ENCODE measurements at places on chromosomes 5 and 9.

DNA sequence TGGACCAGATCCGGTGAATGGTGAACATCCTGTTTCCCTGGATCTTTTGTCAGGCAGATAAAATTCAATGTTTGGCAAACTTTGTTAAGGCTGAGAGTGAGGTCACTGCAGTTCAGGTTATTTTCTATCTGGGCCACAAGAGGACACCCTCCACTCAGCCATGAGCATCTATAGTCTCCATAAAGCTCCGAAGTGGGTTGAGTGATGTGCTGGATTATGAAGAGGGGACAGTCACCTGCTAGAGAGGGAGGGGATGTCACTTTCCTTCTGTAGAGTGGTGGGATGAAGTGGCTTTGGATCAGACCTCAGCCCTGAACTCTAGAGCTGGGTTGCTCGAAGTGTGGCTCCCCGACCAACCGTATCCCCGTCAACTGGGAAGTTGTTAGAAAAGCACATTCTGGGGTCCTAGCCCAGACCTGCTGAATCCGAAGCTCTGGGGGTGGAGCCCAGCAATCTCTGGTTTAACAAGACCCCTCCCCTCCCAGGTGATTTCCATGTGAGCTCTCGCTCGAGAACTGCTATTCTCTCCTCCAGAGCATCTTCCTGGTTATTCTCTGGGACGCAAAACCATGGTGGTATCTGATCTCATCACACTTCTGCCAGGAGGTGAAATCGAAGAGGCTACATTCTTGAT, 31.8 kb upstream of the FGF1 start:
- peak; percentile 76 for DNase-seq

GRCh38 chr5:2658447-2658846, 93.0 kb downstream of the IRX2 start:
- DNase-seq: no peak

- no peak for DNase-seq
Measured at GRCh38 chr9:105044518-105044917, 116.6 kb upstream of the ABCA1 start.

GRCh38 chr9:88738709-88739108, 203.7 kb downstream of the NXNL2 start:
- no peak for DNase-seq

GRCh38 chr5:124842725-124843595, 96.5 kb upstream of the ZNF608 start:
- peak; percentile 63 for DNase-seq

- DNase-seq: no peak
Measured at GRCh38 chr9:89755821-89756220, 151.0 kb downstream of the GADD45G start.

GRCh38 chr5:33316773-33317172, 124.0 kb upstream of the TARS1 start:
- peak; percentile 53 for DNase-seq

DNA sequence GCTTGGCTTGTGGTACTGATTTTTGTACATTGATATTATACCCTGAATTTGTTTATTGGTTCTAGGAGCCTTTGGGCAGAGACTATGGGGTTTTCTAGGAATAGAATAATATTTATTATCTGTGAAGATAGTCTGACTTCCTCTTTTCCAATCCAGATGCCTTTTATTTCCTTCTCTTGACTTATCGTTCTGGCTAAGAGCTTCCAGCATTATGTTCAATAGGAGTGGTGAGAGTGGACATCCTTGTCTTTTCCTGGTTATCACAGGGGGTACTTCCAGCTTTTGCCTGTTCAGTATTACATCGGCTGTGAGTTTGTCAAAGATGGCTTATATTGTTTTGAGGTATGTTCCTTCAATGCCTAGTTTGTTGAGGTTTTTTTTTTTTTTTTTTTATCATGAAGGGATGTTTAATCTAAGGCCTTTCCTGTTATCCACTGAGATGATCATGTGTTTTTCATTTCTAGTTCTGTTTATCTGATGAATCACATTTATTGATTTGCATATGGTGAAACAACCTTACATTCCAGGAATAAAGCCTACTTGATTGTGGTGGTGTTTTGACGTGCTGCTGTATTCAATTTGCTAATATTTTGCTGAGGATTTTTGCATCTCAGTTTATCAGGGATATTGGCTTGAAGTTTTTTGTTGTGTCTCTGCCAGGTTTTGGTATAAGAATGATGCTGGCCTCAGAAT, 77.5 kb downstream of the CERT1 start:
- no peak for DNase-seq

DNA sequence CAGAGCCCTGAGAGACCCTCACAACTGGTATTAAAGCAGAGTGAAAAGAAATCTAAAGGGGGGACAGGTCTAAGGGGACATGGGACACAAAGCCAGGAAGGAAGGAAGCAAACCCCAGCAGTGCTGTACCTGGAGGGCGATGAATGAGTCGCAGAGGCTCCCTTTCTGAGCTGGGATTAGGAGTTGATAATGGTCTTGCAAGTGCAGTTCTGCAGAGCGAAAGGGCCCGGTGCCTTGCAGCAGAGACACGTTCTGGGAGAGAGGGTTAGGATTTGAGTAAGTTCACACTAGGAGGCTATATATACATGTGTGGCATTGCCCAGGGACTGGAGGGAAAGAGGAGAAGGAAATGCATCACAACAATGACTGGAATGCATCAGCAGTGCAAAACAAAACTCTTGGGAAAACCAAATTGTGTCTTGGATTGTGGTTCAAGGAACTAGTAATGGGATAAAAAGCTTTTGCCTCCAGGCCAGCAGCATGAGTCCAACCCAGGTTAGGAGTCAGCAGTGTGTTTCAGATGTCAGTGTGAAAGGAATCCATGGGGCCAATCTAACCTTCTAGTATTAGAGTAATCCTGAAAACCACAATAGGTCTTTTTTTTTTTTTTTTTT, 38.8 kb upstream of the LIFR start:
- no peak for DNase-seq

- DNase-seq: peak; percentile 74
Measured at GRCh38 chr5:133952729-133953567, 15.5 kb downstream of the C5orf15 start.

GRCh38 chr9:115513148-115513547, 395.2 kb upstream of the TNC start:
- DNase-seq: no peak

DNA sequence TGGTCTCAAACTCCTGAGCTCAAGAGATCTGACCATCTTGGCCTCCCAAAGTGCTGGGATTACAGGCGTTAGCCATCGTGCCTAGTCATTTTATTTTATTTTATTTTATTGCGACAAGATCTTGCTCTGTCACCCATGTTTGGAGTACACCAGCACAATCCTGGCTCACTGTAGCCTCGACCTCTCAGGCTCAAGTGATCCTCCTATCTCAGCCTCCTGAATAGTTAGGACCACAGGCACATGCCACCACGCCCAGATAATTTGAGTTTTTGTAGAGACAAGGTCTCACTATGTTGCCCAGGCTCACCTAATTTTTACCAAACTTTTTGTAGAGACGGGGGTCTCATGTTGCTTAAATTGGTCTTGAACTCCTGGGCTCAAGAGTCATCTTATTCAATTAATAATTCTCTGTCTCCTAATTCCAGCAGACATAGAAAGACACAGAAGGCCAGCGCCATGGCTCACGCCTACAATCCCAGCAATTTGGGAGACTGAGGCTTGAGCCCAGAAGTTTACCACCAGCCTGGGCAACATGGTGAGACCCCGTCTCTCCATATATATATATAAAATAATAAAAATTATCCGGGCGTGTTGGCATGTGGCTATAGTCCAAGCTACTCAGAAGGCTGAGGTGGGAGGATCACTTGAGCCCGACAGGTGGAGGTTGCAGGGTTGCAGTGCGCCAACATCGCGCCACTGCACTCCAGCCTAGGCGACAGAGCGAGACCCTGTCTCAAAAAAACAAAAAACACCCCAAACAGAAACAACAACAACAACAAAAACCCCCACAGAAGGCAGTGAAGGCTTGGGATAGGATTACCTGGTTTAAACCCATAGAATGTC, 1.0 kb upstream of the UBAP1 start:
- no peak for DNase-seq

DNA sequence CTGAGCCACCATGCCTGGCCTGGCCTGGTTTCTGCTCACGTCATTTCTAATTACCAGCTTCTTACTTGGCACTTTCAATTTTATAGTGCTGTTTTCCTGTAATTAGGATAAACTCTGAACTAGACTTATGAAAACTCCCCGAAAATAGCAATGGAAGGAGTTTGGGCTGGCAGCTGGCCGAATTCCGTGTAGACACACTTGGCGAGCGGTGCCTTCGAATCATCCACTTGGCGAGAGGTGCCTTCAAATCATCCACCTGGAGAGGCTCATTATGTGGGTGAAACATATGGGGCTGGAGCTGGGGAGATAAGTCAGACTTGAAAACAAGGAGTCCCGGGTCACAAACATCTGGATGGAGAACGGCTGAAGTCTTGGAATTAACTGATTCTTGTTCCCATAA, 203.7 kb downstream of the ROR2 start:
- DNase-seq: no peak

DNA sequence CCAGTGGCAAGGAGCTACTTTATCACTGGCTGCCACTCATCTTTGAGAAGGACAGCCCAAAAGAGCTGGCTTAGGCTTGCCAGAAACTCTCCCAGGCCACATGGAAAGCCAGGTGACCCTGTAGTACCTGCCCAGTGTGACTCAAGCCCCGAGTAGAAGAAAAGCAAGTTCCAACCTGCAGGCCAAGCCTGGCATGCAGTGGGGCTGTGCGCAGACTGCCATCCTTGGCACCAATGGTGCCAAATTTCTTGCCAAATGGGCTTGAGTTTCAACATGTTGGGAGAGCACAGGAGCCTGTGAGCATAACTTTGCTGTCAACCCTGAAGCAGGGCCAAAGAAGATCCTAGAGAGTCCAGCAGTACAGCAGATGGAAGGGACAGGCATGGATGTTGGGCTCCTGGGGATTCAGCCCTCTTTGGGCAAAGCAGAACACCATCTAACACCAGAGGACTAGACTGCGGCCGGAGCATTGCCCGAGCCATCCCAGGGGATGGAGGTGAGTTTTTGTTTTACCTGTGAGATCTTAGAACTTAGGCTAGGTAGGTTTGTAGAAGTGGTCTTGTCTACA, 27.3 kb upstream of the SHB start:
- no peak for DNase-seq

DNA sequence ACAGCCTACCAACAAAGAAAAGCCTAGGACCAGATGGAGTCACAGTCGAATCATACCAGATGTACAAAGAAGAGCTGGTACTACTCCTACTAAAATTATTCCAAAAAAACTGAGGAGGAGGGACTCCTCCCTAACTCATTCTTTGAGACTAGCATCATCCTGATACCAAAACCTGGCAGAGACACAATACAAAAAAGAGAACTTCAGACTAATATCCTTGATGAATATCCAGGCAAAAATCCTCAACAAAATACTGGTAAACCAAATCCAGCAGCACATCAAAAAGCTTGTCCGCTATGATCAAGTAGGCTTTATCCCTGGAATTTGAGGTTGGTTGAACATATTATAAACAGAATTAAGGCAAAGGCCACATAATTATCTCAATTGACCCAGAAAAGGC, 900.4 kb upstream of the ARRDC3 start:
- DNase-seq: no peak

DNA sequence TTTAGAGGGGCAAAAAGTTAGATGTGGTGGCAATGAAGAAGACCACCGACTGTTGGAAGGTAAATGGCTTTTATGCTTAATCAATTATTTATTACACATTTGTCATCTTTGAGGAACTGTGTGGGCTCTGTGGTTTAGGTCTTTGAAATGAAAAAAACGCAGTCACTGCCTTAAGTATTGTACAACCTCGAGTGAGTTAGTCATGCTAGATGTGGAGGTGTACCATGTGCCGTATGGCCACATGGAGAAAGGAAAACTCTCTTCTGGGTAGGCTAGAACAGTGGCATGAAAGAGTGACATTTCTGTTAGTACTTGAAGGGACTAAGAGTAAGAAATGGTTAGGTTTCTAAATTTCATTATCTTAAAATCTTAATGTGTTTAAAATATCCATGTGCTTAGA, 166.1 kb downstream of the HACD4 start:
- no peak for DNase-seq

- no peak for DNase-seq
Measured at GRCh38 chr5:171606414-171607024, 179.1 kb upstream of the SMIM23 start.

DNA sequence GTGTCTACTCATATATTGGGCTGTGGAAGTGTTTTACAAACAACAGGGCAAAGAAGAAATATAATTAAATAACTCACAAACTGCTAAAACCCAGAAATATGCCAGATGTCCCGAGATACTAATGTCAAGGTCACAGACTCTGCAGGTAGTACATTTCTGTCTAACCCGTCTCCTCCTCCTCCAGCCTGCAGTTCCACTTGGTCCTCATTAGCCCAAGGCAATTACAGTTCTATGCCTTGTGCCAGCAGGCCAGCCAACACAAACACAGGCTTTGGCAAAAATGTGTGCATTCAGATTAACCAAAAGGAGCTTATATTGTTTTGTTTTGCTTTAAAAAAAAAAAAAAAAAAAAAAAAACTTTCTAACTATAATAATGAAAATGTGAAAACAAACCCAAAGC, 148.8 kb downstream of the MYO10 start:
- peak; percentile 76 for DNase-seq

DNA sequence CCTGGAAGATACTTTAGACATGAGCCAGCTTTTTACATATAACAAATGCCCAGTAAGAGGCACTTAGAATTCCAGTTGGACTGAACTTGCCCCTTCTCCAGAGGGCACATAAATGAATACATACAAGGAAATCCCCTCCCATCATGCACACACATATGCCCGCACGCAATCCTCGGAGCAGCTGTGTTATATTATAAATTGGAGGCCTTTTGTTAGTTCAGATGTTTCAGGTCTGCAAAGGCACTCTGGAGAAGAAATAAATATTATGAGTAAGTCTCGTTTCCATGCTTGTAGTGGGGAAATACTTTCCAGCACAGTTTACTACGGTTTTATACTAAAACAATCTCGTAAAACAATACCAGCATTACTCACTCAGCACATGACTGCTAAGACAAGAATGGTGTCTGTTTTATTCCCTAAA, 17.6 kb upstream of the MUSK start:
- DNase-seq: peak; percentile 80

DNA sequence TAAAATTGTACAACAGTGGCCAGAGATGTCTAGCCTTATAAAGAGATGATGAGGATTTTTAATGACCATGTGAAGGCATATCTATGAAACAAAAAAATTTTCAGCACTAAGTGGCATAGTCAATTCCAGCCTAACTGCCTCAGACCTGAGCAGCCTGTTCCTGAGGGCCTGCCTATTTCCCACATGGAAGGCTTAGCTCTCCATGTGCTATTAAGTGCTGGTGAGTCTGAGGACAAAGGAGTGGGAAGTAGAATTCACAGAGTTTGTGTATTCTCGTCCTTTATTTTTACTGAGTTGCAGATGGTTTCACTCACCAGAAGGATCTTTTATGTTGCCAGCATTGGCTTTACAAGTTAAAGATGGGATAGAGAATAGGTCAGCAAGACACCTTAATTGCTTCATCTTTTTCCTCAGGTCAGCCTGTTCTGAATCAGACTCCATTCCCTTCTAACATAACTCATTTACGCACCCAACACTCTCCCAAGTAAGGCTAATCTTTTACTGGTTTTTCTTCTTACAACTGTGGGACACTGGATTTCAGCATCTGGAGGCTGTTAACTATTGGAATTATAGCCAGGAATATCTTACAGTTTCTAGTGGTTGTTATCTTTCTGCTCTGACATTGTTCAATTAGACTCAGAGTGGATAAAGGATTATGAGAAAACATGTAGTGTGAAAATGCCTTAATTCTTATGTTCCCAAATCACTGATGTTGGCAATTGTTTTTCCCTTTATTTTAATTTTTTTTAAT, 76.8 kb downstream of the ISOC1 start:
- DNase-seq: no peak

- DNase-seq: no peak
Measured at GRCh38 chr5:125928663-125929062, 494.5 kb upstream of the GRAMD2B start.

Measured in endothelial cell of umbilical vein (primary cell).